ENCODE measurements at places on chromosomes 6 and 20. TPM values are rescaled to one million over a fixed set of nuclear protein-coding genes. Genes with fewer than 3 reads are reported as not detected.

GRCh38 chr6:92762443-92763273 lies 656.7 kb downstream of the EPHA7 start:
- no peaks in the 10 kb centered on the region for H3K4me1 ChIP-seq
- DNase-seq, result no peak
- H3K4me3 ChIP-seq, result no peak overlapping the region
- H3K27me3 ChIP-seq, result no peaks in the 10 kb centered on the region

- no peaks in the 10 kb centered on the region for H3K36me3 ChIP-seq
- peaks cover 15% of the 10 kb centered on the region for H3K27me3 ChIP-seq
- peak overlapping the region; percentile 76 for H3K27ac ChIP-seq
Measured at GRCh38 chr20:44803383-44803941, 6.9 kb downstream of the RIMS4 start.

GRCh38 chr6:142938510-142938909 lies 6.5 kb downstream of the HIVEP2 start:
- no peak for DNase-seq
- H3K27me3 ChIP-seq, result no peaks in the 10 kb centered on the region
- H3K4me1 ChIP-seq, result peaks cover 5% of the 10 kb centered on the region
- no peaks in the 10 kb centered on the region for H3K36me3 ChIP-seq
- H3K27ac ChIP-seq, result no peak overlapping the region

DNA sequence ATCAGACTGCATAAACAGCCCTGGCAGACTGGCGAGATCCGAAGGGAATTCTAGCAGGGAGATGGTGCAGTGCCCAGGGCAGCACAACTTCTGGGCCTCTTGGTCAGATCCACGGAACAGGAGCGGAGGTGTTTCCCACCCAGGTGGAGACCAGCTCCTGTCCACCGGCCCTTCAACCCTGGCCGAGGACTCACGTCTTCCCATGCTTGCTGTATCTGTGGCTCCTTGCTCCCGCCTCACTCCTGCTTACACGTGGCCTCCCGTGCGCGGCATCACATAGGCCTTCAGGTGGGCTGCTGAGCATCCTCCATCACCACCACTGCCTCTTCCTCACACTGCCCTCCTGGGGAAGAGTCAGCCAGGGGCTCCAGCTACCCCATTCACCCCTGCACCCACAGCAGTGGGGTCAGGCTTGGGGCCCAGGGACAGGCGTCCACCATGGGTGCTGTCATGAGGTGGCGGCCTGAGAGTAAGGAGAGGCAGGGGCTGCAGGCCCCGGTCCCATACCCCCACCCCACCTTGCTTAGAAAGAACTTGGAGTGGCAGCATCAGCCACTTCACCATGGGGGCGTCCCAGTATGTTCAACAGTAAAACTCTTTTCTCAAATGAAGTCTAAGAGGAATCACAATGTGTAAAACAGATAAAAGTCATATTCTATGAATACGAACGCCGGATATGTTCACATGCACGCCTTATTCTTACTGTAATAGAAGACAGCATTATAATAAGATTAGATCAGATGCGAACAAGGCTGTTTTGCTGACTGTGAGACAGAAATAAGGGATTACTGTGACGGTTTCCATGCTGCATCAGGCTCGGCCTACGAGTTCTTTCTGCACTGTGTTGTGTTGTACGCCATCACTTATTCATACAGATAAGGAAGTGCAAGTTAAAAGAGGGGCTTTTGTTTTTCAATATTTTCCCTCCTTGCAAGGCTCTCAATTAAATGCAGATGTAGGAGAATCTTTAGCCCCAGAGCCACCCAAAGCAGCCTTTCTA lies 165.4 kb downstream of the GRM4 start:
- no peaks in the 10 kb centered on the region for H3K4me1 ChIP-seq
- DNase-seq, result peak; percentile 33
- no peak overlapping the region for H3K4me3 ChIP-seq
- H3K36me3 ChIP-seq, result no peaks in the 10 kb centered on the region
- H3K27ac ChIP-seq, result no peak overlapping the region
- peaks cover 7% of the 10 kb centered on the region for H3K27me3 ChIP-seq

GRCh38 chr20:21137078-21137477 lies 11.2 kb downstream of the KIZ start:
- H3K4me3 ChIP-seq, result no peak overlapping the region
- no peaks in the 10 kb centered on the region for H3K27me3 ChIP-seq
- no peak for DNase-seq
- H3K36me3 ChIP-seq, result no peaks in the 10 kb centered on the region

DNA sequence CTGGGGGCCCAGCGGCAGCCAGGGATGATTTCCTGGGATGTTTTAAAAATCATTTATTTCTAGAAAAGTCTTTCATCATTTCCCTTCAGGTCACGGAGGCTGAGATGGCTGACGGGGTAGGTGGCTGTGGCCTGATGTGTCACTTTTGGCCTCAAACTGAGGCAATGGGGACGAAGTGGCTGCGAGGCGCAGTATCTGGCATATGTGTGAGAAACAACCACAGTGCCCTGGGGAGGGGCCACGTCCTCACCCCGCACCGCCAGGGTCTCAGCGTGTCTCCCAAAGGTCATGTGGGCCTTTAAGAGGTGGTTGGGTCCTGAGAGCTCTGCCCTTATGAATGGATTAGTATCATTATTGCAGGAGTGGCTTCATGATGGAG lies 120.0 kb downstream of the CEBPB start:
- H3K4me3 ChIP-seq, result no peak overlapping the region
- H3K4me1 ChIP-seq, result peaks cover 14% of the 10 kb centered on the region
- no peaks in the 10 kb centered on the region for H3K27me3 ChIP-seq
- H3K27ac ChIP-seq, result no peak overlapping the region

DNA sequence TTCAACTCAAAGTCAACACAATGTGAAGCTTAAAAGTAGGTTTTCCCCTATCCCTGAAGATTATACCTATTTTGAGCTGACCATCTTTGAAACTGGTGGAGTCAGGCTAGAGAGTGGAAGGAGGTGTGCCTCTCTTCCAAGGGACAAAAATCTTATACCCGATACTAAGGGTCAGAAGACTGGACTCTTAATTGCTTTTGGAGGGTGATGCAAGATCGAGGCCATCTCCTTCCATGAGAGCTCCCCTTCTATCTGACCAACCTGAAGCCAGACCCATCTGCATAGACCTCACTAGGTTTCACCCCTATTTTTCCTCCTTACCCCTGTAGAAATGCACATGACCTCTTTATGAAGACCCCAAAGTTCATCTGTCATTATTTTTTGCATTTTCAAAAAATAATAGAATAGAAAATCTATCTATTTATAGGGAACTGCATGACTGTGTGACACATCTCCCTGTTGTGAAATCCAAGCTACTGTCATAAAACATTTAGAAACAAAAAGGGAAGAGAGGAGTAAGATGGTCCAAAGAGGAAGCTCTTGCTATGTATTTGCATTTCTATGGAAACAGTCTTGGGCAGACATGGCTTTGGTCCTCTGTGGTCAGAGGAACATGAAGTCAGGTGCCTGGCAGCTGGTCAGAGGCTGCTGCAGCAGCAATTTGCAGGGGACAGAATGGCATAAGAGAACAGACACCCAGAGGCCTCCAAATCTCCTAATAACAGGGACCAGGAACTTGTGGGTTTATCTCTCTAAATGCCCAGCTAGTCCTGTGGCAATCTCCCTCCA lies 349.2 kb downstream of the MAFB start:
- H3K27ac ChIP-seq, result no peak overlapping the region
- H3K27me3 ChIP-seq, result no peaks in the 10 kb centered on the region
- no peak overlapping the region for H3K4me3 ChIP-seq
- H3K4me1 ChIP-seq, result no peaks in the 10 kb centered on the region
- no peak for DNase-seq

DNA sequence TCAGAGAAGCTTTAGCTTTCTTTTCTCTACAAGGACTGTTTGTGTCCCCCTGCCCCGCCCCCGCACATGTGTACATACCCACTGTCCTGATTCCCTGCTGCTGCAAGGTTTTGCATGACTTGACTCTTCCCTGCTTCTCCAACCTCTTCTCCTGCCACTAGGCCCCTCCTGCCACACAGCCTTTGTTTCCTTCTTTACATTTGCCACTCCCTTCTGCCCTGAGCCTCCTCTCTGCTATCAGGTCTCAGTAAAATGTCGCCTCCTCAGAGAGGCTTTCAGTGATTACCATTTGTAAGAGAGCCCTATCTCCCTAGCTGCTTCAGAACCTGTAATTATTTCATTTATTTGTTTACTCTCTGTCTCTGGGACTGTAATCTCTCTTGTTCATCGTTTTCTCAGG lies 56.4 kb upstream of the VSTM2L start:
- peaks cover 9% of the 10 kb centered on the region for H3K4me1 ChIP-seq
- DNase-seq, result no peak
- H3K4me3 ChIP-seq, result no peak overlapping the region
- peaks cover 34% of the 10 kb centered on the region for H3K36me3 ChIP-seq
- no peak overlapping the region for H3K27ac ChIP-seq

GRCh38 chr6:140379919-140380318 lies 1005.5 kb upstream of the CITED2 start:
- no peaks in the 10 kb centered on the region for H3K4me1 ChIP-seq
- DNase-seq, result no peak
- no peak overlapping the region for H3K4me3 ChIP-seq
- H3K27me3 ChIP-seq, result no peaks in the 10 kb centered on the region

GRCh38 chr20:41927189-41927588 lies 309.0 kb upstream of the CHD6 start:
- H3K4me3 ChIP-seq, result no peak overlapping the region
- DNase-seq, result no peak
- H3K4me1 ChIP-seq, result no peaks in the 10 kb centered on the region
- no peaks in the 10 kb centered on the region for H3K27me3 ChIP-seq
- H3K27ac ChIP-seq, result no peak overlapping the region

GRCh38 chr6:127204281-127204680 lies 62.4 kb upstream of the RNF146 start:
- no peaks in the 10 kb centered on the region for H3K4me1 ChIP-seq
- no peak for DNase-seq
- H3K27ac ChIP-seq, result no peak overlapping the region
- H3K36me3 ChIP-seq, result no peaks in the 10 kb centered on the region

- H3K4me3 ChIP-seq, result no peak overlapping the region
- H3K27me3 ChIP-seq, result no peaks in the 10 kb centered on the region
- no peaks in the 10 kb centered on the region for H3K4me1 ChIP-seq
- no peak overlapping the region for H3K27ac ChIP-seq
Measured at GRCh38 chr6:137167702-137168377, 5.6 kb downstream of the IL22RA2 start.

DNA sequence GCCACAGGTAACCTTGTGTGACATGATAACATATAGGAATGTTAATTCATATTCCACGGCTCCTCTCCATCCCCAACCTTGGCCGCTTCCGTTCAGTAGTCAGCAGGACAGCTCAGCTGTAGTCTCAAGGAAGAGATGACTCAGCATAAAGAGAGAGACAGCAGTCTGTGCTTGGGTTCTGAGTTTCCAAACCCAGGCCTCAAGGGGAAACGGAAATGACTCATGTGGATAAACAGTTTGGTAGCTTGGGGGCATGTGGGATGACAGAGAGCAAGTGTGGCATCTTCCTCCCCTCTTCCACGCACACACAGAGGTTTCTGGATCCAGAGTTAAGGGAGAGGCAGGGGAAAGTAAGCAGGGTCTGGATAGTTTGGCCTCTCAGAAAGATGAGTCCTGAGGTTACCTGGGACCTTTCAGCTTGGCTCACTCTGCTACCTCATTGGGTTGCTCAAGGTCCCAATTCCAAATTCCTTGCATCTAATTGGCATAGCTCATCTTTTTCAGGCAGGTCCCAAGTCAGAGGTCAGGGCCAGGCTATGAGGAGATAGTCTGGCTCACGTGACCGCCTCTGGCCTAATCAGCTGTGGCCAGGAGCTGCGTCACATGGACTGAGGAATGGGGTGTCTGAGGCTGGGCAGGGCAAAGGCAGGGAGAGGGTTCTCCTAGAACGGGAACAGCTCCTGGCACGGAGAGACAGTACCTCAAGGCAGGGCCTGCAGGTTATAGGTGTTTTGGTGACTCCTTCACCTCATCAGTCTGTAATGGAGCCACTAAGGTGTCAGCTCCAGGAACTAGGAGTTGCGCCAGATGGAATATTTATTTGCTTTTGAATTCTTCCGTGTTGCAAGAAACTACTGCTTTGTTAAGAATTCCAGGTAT lies 36.5 kb upstream of the MLN start:
- DNase-seq, result no peak
- H3K36me3 ChIP-seq, result no peaks in the 10 kb centered on the region
- H3K27ac ChIP-seq, result peak overlapping the region; percentile 24

DNA sequence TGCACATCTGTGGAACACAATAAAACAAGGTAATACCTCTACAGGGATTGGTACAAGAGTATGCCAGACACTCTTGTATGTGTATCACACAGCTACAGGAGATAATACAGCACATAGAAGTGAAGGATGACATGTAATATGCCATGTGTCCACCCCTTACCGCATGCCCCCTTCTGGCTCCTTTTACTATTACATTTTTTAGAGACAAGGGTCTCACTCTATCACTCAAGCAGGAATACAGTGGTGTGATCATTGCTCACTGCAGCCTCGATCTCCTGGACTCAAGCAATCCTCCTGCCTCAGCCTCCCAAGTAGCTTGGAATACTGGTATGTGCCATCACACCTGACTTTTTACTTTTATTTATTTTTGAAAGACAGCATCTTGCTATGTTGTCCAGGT lies 4.2 kb upstream of the NCR3 start:
- peak; percentile 70 for DNase-seq
- no peaks in the 10 kb centered on the region for H3K36me3 ChIP-seq
- no peaks in the 10 kb centered on the region for H3K27me3 ChIP-seq
- no peak overlapping the region for H3K27ac ChIP-seq
- H3K4me1 ChIP-seq, result no peaks in the 10 kb centered on the region
- H3K4me3 ChIP-seq, result no peak overlapping the region

DNA sequence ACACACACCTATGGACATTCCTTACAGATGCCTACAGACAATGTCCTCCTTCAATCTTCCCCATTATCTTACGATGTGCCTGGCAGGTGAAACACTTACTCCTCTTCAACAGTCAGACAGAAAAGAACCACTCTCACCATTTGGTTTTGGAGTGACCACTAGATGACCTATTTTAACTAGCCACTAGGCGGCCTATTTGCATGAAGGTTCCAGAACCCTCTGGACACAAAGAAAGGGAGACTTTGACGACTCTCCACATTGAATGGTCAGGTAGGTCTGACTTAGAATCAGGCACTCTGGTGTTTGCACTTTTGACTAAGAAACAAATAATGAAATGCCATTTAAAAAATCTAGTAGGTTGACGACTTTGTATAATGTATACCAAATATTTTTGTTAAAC lies 42.0 kb downstream of the PNLDC1 start:
- H3K4me3 ChIP-seq, result no peak overlapping the region
- no peaks in the 10 kb centered on the region for H3K4me1 ChIP-seq
- DNase-seq, result peak; percentile 48
- H3K27ac ChIP-seq, result no peak overlapping the region

The THBD gene
- polyA plus RNA-seq, result 0.13 TPM

The WFDC10A gene
- polyA plus RNA-seq, result not detected

The RHAG gene
- not detected for polyA plus RNA-seq

The SRMS gene
- polyA plus RNA-seq, result not detected

The DPPA5 gene
- polyA plus RNA-seq, result not detected

The COX4I2 gene
- polyA plus RNA-seq, result 0.21 TPM

The DDO gene
- 1.3 TPM for polyA plus RNA-seq

The EMILIN3 gene
- 0.02 TPM for polyA plus RNA-seq

The HRH3 gene
- polyA plus RNA-seq, result 0.02 TPM

Measured in SK-N-SH (cell line).